Activated naive CD8-positive, alpha-beta T cell treated with anti-CD3 and anti-CD28 coated beads, Interleukin-2, amount 50 U/mL, for 24 hours (primary cell): ENCODE measurements at places on chromosomes 16 and 17.

DNA sequence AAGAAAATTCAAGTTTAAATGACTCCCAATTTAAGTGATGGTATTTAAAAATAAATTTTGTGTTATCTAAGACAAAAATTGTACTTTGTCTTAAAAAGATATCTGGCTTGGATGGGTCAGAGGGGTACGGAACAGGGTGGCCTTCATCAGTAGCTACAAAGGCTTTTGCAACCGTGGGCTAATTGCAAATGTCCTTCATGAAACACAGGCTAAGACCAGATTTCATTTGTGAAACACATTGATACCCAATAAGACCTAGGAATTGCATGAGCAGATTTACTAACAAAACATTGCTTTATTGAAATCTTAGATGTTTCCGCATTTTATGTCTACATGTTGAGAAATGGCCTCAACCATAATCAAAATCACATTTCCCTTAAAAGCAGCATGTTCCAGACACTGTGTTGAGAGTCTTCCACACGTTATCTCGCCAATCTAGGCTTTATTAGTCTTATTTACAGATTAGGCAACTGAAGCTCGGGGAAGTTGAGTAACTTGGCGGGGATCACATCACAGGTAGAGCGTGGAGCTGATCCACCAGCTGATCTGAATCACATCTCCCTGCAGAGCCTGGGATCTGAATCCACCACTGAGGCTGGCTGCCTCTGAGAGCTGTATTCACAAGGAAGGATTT lies 21.8 kb downstream of the FBXO39 start:
- no peak overlapping the region for H3K4me3 ChIP-seq
- H3K36me3 ChIP-seq, result no peaks in the 10 kb centered on the region
- peaks cover 8% of the 10 kb centered on the region for H3K27me3 ChIP-seq
- DNase-seq, result no peak
- no peak overlapping the region for H3K27ac ChIP-seq

- no peak overlapping the region for H3K4me3 ChIP-seq
- no peaks in the 10 kb centered on the region for H3K36me3 ChIP-seq
- peaks cover 24% of the 10 kb centered on the region for H3K27me3 ChIP-seq
Observed at GRCh38 chr17:55704401-55704800, 18.3 kb downstream of the TMEM100 start.

DNA sequence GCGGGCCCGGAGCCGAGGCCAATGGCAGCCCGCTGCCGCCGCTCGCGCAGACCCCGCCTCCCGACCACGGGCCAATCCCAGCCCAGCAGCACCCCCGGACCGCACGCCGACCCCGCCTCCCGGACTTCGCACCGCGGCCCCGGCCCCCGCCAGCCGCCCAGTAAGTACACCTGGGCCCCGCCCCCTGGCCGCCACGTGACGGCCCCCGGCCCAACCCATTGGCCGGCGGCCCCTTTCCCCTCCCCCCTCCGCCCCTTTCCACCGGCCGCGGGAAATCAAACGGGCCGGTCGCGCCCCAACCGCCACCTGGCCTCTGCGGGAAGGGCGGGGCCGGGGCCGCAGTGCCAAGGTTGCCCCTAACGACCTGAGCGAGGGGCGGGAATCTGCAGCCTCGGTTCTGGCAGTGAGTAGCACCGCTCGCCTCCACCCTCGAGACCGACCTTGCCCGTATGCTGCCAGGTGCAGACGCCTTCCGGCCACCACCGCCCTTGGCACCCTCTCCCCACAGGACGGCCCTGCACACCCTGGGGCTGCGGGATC lies at the start of gene YBX2:
TSS of gene YBX2 (minus strand) at position 26 of the 540 bp plus-strand sequence. CDS start 139 bp downstream, outside the sequence.
- no peaks in the 10 kb centered on the region for H3K36me3 ChIP-seq
- H3K4me1 ChIP-seq, result peaks cover 23% of the 10 kb centered on the region
- peaks cover 29% of the 10 kb centered on the region for H3K27me3 ChIP-seq

- H3K4me3 ChIP-seq, result no peak overlapping the region
- no peak for DNase-seq
- no peak overlapping the region for H3K27ac ChIP-seq
Observed at GRCh38 chr16:57741660-57742191, 6.2 kb downstream of the KATNB1 start.

DNA sequence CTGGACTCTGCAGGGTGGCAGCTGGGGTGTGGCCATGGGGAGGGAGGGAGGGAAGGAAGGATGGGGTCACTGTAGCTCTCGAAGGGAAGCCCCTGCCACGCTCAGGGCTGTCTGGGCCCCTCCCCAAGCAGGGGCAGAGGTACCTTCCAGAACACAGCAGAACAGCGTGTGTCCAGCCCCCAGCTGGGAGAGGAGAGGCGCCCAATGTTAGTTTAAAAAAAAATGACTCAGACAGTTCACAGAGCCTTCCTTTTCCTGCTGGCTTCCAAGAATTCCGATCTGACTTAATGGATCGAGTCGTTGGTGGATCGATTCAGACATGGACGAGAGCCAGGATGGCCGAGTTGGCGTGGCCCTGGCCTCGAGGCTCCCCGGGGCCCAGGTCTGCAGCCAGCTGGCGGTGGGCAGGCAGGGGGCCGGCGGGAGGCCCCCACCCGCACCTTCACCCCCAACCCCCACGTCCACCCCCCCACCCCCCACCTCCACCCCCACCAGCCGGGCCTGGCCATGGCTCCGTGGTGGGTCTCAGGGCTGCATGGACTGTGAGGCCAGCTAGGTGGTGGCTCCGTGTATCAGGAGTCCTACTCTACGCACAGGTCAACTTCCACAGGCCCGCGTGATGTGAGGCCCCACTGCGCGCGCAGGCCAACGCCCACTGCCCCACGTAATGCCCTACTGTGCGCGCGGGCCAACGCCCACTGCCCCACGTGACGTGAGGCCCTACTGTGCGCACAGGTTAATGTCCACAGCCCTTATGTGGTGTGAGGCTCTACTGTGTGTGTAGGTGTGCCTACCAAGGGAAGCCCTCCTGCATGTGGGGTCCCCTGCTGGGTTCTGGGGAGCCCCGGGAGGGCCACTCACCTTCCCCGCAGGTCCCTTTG lies 21.8 kb downstream of the CACNA1H start:
- H3K27ac ChIP-seq, result no peak overlapping the region
- no peak for DNase-seq
- H3K36me3 ChIP-seq, result no peaks in the 10 kb centered on the region
- no peaks in the 10 kb centered on the region for H3K4me1 ChIP-seq

DNA sequence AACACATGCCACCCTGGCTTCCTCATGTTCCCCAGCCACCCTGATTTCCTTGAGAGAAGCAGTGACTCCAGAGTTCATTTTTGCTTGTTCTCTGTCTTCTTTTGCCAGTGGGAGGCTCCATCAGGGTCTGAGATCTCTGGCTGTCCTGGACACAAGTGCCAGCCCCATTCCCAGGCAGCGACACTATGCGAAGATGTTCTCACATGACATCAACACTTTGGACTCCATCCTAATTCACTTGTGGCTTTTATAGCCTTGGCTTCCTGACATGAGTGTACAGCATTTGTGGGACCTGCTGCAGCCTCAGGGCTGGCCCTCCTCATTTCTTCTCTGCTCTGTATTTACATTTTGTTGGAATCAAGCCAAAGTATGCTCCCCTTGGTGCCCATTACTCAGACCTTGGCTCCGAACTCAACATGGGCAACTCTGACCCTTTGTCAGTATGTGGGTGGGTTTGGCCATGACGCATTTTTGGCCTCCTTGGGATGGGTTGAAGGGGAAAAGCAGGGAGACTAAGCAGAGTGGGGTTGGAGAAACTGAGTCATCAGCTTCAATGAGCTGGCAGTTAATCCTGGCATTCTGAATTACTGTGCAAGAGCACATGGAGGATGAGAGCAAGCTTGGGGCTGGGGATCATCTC lies 119.0 kb upstream of the EEF2KMT start:
- no peak overlapping the region for H3K4me3 ChIP-seq
- no peaks in the 10 kb centered on the region for H3K36me3 ChIP-seq
- no peak overlapping the region for H3K27ac ChIP-seq
- H3K4me1 ChIP-seq, result no peaks in the 10 kb centered on the region
- no peak for DNase-seq

DNA sequence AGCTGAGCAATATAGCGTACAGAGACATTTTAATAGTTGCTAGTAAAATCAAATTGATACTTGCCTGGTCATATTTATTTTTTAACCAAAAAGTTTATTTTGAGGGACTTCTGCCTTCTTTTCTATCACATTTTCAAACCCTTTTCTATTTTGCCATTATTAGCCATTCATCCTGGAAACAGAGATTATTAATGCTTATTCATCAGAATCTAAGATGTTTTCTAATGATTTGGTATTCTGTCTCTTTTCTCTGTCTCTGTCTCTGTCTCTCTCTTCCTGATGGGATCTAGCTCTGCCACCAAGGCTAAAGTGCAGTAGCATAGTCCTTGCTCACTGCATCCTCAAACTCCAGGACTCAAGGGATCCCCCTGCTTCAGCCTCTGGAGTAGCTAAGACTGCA lies 871.3 kb upstream of the CDH8 start:
- H3K27me3 ChIP-seq, result no peaks in the 10 kb centered on the region
- no peak overlapping the region for H3K4me3 ChIP-seq
- H3K27ac ChIP-seq, result no peak overlapping the region

DNA sequence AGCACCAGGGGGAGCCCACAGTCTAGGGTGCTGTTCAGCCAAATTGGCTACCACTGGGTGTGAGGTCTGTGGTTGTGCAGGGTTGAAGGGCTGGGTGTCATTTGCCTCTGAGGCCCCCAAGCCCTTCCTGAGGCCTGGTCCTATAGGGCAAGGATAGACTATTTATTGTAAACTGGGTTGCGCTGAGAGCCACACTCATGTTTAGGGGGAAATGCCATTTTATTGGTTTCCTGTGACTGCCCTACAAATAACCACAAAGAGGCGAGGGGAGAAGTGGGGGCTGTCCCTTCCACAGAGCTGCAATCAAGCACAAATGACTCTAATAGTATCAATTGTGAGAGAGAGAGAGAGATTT lies 3.6 kb upstream of the ZCCHC14 start:
- DNase-seq, result peak; percentile 46
- H3K36me3 ChIP-seq, result no peaks in the 10 kb centered on the region
- peaks cover 22% of the 10 kb centered on the region for H3K4me1 ChIP-seq
- peak overlapping the region; percentile 66 for H3K27ac ChIP-seq
- H3K27me3 ChIP-seq, result peaks cover 23% of the 10 kb centered on the region

GRCh38 chr16:28100810-28101532 lies 37.5 kb upstream of the GSG1L start:
- no peak for DNase-seq
- no peak overlapping the region for H3K4me3 ChIP-seq
- no peaks in the 10 kb centered on the region for H3K27me3 ChIP-seq
- H3K36me3 ChIP-seq, result peaks cover 67% of the 10 kb centered on the region
- H3K4me1 ChIP-seq, result no peaks in the 10 kb centered on the region
- H3K27ac ChIP-seq, result no peak overlapping the region

DNA sequence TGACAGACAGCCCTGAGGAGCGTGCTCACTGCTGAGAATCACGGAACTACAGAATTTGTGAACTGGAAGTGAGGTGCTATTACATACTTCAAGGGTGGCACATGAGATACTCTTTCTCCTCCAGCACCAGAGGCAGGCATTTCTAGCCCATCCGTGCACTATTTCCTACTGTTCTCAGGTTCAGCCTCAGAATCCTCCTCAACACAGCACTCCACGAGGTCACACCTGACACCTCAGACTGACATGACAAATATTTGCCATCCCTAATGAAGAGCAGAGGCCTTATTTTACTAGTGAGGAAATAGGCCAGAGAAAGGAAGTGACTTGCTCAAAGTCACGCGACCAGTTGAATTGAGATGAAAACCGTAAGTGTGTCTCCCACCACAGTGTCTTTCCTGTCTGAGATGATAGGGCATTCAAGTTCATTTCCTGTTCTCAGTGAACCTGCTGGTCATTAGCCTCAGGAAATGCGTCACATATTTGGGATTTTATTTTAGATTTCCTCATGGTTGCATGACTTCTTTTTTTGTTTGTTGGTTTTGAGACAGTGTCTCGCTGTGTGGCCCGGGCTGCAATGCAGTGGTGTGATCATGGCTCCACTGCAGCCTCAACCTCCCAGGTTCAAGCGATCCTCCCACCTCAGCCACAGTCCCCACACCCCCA lies 23.6 kb downstream of the SEZ6 start:
- H3K36me3 ChIP-seq, result no peaks in the 10 kb centered on the region
- DNase-seq, result peak; percentile 41
- peak overlapping the region; percentile 16 for H3K4me3 ChIP-seq
- H3K27me3 ChIP-seq, result no peaks in the 10 kb centered on the region
- peaks cover 20% of the 10 kb centered on the region for H3K4me1 ChIP-seq

GRCh38 chr16:4015275-4016004 lies 100.8 kb downstream of the ADCY9 start:
- H3K27ac ChIP-seq, result no peak overlapping the region
- H3K4me3 ChIP-seq, result no peak overlapping the region
- H3K36me3 ChIP-seq, result no peaks in the 10 kb centered on the region
- no peaks in the 10 kb centered on the region for H3K27me3 ChIP-seq

DNA sequence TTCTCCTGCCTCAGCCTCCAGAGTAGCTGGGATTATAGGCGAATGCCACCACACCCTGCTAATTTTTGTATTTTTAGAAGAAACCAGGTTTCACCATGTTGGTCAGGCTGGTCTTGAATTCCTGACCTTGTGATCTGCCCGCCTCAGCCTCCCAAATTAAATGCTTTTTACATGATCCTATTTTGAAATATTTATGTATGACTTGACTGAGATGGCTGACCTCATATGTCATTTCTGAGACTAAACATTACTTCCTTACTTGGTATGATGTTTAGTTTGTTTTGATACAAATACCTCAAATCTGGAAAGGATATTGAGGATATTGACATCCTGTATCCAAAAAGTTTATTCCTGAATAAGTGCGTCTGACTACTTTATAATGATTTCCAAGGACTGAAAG lies 11.9 kb downstream of the CALCOCO2 start:
- no peak for DNase-seq
- H3K4me3 ChIP-seq, result no peak overlapping the region
- H3K36me3 ChIP-seq, result peaks cover 23% of the 10 kb centered on the region

GRCh38 chr17:46834846-46835245 lies 16.4 kb upstream of the WNT3 start:
- no peak overlapping the region for H3K27ac ChIP-seq
- peaks cover 25% of the 10 kb centered on the region for H3K27me3 ChIP-seq
- H3K36me3 ChIP-seq, result no peaks in the 10 kb centered on the region
- no peak for DNase-seq
- no peak overlapping the region for H3K4me3 ChIP-seq
- peaks cover 6% of the 10 kb centered on the region for H3K4me1 ChIP-seq

GRCh38 chr16:46889942-46890300 lies 5.8 kb downstream of the GPT2 start:
- H3K27me3 ChIP-seq, result peaks cover 4% of the 10 kb centered on the region
- H3K36me3 ChIP-seq, result peaks cover 5% of the 10 kb centered on the region
- no peak overlapping the region for H3K27ac ChIP-seq
- H3K4me3 ChIP-seq, result no peak overlapping the region
